ENCODE measurements at places on chromosomes 11 and 22.

DNA sequence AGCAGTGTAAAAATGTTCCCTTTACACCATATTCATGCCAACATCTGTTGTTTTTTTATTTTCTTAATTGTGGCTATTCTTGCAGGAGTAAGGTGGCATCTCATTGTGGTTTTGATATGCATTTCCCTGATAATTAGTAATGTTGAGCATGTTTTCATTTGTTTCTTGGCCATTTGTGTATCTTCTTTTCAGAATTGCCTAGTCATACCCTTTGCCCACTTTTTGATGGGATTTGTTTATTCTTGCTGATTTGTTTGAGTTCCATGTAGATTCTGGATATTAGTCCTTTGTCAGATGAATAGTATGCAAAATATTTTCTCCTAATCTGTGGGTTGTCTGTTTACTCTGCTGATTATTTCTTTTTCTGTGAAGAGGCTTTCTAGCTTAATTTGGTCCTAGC is 98.9 kb upstream of the SERPIND1 start:
- DNase-seq: no peak

- DNase-seq: no peak
These were observed 24.1 kb downstream of the OR10D3 start for GRCh38 chr11:124207102-124207792.

DNA sequence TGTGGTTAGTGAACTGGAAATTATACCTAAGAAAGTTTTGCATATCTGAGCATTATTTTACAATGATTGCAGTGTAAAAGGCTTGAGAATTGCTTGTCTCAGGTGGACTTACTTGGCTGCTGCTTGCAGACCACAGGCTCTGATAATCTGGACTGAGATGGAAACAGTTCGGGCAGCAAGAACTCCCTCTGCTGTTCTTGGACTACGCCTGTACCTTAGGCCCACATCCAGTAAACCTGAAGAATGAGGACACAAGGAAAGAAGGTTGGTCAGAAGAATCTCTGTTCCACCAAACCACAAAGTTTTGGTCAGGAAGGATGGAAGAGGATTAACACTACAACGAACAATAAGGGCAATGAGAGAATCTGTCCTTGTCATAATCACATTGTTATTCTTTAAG is 80.1 kb downstream of the C2CD3 start:
- no peak for DNase-seq

GRCh38 chr11:88103337-88104206 is 71.7 kb downstream of the RAB38 start:
- DNase-seq: no peak

DNA sequence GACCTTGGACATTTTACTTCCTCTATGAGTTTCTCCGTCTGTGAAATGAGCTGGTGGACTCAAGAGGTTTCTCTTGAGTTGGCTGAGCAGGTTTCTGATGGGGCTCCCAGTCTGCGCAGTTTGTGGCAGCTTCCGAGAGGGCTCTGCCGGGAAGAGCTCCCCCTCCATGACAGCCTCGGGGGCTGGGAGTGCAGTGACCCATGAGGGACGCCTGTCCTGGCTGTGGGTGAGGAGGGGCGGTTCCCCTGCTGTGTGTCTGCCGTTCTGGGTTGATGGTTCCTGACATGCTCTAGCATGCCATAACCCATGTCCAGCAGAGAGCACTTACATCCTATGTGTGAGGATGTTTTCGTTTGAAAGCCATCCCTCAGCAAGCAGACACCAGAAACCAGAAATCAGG is 14.8 kb downstream of the CSF2RB start:
- DNase-seq: no peak

DNA sequence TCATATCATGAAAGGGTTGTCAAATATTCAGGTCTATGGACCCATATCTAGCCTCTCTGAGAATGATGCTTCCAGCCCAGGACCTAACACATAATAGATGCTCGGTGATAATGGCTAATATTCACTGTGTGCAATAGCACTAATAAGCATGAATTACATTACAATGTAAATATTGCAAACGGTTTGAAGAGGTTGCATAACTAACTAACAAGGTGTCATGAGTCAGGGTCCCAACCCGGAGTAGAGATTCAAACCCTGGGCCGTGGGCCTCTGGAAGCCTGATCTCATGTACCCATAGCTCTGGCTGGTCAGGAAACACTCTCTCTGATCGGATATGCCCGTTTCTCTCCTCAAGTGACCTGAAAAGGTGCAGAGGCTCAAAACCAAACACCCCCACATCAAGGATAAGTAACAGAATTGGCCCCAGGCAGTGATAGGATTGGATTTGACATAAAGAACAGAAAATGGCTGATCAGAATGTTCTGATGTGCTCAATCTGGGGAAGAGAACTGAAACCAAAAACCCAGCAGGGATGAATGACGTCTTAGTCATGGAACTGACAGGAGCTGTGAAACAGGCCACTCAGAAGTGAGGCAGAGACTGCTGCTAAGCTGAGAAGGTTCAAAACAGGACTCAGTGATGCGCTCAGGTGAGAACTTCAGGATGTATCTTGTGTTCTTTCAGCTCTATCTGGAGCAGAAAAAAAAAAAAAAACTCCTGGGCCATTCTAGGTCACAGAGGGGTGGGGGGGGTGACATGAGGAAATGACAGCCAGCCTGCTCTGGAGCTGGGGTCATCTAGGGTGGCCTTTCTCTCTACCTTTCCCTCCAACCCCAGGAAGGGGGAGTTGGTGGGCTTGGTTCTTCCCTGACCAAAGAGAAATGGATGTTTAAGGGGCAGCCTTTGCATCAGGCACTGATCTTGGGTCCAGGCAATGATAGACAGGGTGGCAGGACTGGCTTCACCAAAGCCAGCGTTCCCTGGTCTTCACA is 6.6 kb upstream of the KCTD17 start:
- DNase-seq: no peak

DNA sequence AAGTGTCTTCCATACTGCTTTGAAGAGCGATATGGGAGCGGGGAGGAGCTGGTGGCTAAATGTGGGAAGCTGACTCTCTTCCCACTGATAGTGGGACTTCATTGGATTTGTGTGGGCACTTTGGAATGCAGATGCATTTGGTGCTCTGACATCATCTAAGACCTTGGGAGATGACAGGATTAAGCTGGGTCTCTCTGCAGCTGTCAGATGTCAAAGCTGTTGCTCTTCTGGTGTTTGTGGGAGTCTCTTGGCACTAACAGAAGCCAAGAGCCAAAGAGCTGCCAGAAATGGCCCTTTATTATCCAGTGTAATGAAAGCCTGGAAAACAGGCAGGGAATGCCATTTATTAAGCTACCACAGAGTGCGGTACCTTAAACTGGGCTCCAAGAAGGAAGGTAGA is 20.6 kb downstream of the GRAMD1B start:
- no peak for DNase-seq

- no peak for DNase-seq
These were observed 10.1 kb upstream of the GRIK4 start for GRCh38 chr11:120501440-120501839.

DNA sequence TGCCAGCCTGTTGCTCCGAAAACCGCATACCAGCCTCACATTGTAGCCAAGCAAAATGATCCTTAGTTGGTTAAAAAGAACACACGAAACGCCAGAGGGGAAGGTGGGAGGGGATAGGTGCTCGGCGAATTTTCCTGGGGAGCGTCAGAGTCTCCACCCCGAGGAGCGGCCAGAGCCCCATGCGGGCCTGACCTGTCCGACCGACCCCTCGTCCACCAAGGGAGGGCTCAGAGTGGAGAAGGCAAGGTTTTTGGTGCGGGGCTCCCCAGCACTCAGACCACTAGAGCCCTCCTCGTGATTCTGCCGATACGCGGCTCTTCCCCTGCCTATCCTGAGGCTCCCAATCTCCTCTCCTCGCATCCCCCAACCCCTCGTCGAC is 39.6 kb downstream of the DIXDC1 start:
- peak; percentile 62 for DNase-seq

- peak; percentile 81 for DNase-seq
These were observed 53.6 kb downstream of the BCR start for GRCh38 chr22:23233752-23234408.

GRCh38 chr11:30436801-30437200 is 113.9 kb downstream of the ARL14EP start:
- DNase-seq: no peak

GRCh38 chr22:38843657-38844314 is at the start of gene NPTXR:
TSS of gene NPTXR (minus strand) at chr22:38844028.
- no peak for DNase-seq

DNA sequence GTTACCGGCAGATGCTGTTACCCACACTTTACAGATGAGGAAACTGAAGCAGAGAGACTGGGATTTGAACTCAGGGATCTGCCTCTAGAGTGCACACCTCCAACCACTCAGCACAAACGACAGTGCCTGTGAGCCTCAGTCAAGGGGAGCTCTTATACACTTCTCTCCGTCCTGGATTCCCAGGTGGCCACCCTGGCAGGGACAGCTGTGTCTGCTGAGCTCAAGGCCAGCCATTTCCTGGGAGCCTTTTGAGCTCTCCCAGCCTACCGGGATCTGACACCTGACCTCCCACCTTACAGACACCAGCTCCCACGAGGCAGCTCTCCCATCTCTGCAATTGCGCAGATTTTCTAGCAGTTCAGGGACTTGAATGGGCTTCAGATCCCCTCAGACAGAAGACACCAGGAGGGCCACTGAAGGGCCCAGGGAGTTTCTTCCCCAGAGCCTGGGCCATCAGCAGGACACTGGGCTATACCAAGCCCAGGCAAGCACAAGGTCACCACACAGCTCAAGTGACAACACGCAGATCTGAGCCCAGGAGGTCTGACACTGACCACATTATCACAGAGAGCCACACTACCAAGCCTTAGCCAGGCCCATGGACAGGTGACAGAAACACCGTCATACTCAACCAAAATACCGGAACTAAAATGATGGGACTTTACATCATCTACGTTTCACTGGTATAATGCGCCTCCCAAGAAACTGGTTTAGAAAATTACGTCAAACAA is 17.1 kb downstream of the PDGFB start:
- no peak for DNase-seq

DNA sequence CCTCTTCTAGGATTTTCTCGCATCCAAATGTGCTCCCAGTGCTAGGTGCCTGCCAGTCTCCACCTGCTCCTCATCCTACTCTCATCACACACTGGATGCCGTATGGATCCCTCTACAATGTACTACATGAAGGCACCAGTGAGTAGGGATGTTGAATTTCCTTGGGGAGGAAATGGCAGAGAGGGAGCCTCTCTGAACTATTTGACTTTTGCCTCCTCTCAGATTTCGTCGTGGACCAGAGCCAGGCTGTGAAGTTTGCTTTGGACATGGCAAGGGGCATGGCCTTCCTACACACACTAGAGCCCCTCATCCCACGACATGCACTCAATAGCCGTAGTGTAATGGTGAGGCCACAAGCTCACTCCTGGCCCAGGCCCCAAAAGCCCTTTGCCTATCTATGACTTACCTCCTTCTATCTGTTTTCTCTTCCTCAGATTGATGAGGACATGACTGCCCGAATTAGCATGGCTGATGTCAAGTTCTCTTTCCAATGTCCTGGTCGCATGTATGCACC is 2.5 kb downstream of the TAF10 start:
- no peak for DNase-seq

DNA sequence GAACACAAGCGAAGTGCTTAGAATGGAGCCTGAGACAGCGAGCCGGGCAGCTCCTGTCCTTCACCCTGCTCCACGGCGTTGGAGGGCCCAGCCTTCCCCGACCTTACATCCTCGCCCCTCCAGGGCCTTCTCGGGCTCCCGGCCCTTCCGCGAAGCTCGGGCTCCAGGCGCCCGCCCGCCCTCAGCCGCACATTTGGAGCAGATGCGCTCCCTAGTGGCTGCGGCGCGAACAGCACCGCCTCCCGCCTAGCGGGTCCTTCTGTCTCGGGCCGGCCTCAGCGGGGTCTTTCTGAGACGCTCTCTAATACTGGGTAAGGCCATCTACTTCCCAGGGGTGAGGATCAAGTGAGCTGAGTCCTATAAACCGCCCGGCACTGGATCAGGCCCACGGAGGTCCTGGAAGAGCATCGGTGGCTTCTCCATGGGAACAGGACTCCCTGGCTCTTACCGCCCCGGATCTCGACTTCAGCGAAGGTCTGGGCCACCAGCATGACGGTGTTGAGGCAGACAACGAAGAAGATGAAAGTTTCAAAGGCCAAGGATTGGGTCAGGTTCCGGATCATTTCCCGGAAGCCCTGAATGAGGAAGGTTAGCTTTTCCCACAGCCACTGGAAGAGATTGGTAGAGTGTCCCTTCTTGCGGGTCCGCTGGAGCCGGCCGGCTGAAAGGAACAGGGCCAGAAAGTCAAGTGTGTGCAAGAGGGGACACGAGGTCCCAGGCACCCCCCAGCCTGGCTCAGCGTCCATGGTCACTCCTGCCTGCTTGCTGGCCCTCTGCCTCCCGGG is 3.7 kb downstream of the CATSPER1 start:
- DNase-seq: peak; percentile 84

DNA sequence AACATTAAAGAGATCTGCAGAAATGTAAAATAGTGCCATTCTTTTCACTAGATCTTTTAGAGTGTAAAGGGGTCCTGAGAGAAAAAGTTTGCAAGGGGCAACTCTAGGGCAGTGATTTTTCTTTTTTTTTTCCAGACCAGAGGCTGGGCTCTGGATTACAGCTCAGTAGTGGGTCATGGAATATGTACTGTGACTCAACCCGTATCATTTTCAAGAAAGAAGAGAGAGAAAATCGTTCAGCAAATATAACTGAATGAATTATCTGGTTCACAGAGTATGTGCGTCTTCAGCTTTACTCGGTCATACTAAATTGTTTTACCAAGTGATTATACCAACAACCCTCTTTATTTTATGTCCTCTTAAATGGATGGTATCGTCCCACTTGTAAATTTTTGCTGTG is 3.8 kb downstream of the CEP57 start:
- no peak for DNase-seq

DNA sequence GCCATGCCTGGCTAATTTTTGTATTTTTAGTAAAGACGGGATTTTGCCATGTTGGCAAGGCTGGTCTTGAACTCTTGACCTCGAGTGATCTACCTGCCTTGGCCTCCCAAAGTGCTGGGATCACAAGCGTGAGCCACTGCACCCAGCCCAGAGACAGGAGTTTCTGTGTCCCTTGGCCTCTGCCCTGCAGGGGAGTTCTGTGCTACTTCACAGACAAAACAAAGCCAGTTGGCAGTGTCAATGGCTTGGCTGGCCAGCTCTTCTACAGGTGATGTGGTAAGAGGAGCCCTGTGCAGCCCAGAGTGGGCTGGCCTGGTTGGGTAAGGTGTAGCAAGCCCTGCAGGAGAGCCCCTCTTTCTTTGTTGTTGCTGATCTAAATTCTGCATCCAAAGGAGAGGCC is 60.5 kb upstream of the SHISAL1 start:
- no peak for DNase-seq

DNA sequence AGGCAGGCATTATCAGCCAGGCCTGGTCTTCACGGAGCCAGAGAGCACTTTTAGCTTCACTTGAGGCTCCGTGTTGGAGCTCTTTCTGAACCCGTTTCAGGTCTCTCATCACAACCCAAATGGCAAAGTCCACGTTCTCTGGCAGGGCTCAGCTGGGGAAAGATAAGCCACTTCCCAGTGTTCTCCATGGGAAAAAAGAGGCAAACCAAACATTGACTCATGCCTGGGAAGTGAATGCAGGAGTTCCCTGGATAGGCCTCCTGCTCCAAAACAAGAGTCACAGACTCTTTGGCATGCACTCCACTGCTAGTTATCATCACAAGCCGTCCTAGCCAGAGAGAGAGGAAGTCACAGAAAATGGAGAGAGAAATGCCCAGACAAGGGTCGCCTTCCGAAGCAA is 11.6 kb downstream of the OPCML start:
- no peak for DNase-seq
